ENCODE measurements at places on chromosomes 5 and 9.

DNA sequence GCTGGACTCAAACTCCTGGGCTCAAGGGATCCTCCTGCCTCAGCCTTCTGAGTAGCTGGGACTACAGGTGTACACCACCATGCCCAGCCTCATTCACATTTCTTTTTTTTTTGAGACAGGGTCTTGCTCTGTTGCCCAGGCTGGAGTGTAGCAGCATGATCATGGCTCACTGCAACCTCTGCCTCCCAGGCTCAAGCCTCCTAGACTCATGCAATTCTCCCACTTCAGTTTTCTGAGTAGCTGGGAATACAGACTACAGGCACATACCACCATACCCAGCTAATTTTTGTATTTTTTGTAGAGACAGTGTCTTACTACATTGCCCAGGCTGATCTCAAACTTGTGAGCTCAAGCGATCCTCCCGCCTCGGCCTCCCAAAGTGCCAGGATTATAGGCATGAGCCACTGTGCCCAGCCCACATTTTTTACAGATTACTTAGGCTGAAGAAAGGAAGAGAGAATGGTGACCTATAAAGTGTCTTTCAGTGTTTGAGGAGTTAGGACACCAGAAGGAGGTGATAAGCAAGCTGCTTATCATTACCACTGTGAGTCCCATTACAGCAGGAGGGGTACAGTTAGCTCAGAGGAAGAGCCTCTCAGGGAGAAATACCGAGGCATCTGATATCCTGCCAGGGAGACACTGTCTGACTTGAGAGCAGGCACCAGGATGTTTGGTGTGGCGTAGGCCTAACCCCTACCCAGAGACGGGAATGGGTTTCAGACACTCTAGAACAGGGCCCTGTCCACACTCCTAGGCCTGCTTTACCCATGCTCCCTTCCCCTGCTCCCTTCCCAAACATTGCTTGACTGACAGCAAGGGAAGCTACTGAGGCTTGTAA is 9.7 kb downstream of the FAXDC2 start:
- no peak for DNase-seq

- DNase-seq: no peak
Measured at GRCh38 chr5:144422018-144422727, 251.5 kb downstream of the KCTD16 start.

- DNase-seq: no peak
Measured at GRCh38 chr9:38083858-38084555, 15.0 kb upstream of the SHB start.

GRCh38 chr9:4666042-4666699 is at the start of gene SPATA6L:
Gene SPATA6L, minus strand, starts transcription at chr9:4666480. Its CDS starts 230 bp downstream, at chr9:4666250.
- peak; percentile 42 for DNase-seq

DNA sequence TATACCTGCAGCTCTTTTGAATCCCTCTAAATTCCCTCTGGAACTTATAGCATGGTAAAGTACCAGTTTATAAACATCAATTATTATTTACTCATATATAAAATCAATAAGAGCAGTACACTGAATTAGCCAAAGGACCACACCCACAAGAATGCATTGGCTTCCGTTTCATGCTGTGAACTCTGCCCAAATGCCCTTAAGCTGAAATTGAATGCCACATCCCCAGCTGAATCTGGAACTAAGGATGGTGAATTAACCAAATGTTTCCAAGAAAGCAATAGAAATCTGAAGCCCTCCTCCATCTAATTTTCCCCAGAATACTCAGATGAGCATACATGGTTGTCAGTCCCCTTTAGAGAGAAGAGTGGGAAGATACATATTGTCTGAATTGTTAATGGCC is 436.4 kb upstream of the FTMT start:
- DNase-seq: no peak

GRCh38 chr5:1542781-1543180 is 19.0 kb upstream of the LPCAT1 start:
- DNase-seq: no peak

DNA sequence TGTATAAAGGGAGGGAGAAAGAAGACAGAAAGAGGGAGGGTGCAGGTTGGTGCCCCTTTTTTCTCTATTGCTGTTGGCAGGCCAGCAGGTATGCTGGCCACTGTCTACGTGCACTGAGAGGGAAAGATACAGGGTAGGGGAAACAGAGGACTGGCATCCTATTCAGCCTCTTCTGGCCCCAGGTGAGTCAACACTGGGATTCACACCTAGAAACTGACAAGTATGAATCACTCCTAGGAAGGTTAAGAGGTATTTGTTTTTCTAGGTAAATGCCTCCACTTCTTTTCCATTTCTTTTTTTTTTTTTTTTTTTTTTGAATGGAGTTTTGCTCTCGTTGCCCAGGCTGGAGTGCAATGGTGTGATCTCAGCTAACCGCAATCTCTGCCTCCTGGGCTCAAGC is 2.8 kb upstream of the UBAP1 start:
- no peak for DNase-seq

- no peak for DNase-seq
Measured at GRCh38 chr5:178375348-178375747, 142.7 kb upstream of the PHYKPL start.

DNA sequence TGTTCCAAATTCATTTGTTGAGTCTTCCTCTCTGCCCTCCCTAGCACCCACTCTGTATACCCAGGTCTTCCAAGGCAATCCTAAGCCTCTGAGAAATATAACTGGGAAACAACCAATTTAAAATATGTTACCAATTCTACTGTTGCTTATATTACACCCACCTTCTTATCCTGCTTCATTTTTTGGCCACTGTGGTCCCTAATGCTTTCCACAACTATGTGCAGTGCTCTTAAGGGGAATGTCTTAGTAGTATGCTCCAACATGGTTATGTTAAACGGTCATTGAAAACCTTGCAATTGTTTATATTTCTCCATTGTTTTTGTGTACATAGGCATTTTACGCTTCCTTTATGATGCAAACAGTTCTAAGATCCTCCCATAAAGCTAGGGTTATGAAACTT is 273.1 kb upstream of the HAPLN1 start:
- DNase-seq: no peak

GRCh38 chr5:138884094-138884493 is 9.0 kb upstream of the LRRTM2 start:
- no peak for DNase-seq

DNA sequence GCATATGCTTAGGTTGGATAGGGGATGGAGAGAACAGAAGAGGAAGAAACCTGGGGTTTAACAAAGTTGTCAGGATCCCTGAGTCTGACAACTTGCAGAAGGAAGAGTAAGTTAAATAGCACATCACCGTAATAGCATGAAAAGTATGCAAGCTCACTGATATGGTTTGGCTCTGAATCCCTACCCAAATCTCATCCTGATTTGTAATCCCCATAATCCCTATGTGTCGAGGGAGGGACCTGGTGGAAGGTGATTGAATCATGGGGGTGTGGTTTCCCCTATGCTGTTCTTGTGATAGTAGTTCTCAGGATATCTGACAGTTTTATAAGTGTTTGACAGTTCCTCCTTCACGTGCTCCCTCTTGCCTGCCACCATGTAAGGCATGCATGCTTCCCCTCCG is 193.3 kb downstream of the PSAT1 start:
- DNase-seq: no peak

GRCh38 chr9:136837146-136837855 is 5.0 kb upstream of the AJM1 start:
- DNase-seq: no peak

DNA sequence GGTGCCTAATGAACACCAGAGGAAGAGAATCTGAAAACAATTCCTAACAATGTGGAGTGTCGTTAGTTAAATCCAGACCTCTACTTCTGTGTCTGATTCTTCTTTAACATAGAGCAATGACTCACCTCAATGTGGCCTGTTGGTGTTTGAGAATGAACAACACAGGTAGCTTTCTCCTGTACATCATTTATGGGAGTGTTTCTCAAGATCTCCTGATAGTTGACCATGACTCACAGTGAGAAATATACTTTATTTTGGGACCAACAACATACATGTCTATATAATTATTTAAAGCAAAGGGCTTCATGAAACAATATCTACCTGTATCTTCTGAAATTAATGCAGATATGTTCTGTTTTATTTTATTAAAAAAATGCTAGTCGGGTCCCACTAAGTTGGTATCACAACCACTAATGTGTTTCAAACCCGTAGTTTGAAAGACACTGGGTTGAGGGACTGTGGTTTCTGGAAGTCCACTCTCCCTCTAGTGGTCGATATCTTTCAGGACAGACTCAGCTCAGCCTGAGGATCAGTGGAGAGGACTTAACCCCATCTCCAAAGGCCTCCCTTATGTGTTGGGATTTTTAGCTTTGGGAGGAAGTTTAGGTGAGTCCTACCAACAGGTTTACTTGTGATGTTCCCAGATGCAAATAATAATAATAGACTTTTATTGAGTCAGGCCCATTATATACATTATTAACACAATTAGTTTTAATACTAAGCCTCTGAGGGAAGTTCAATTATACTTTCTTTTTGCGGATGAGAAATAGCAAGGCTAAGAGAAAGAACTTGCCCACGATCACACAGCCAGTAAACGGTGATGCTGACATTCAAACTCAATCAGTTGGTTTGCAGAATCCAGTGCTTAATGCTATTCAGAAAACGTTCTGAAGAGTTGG is 70.0 kb upstream of the KLF9 start:
- DNase-seq: peak; percentile 62

DNA sequence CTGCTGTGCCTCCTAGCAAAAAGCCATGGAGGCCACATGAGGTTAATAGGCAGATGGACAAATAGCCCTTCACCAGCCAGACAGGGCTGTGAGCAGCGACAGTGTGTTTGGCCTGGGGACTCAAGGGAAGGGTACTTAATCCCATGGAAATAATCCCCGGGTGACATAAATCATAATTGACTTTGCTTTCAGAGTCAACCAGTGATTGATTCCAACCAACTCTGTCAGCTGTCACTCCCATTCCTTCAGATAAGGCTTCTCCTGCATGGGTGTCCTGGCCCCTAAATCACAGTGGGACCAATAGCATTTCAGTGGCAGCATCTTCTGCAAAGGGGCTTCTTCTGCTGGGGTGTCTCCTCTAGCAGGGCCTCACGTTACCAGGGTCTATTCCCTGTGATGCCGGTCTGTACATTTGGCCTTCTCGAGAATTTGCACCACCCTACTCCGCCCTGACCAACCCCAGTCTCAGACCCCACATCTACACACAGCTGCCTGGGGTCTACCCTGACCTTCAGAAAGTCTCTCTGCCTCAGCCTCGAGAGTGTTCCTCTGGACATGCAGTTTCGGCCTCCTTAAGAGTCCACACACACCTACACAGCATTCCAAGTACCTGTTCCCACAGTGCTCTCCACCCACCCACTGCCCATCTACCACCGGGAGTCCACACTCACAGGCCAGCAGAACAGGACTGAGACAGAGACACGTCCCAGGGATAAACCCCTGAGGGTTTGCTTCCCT is 3.7 kb downstream of the CLTB start:
- DNase-seq: no peak

GRCh38 chr5:100901821-100902341 is 1.2 kb downstream of the ST8SIA4 start:
- peak; percentile 83 for DNase-seq

- no peak for DNase-seq
Measured at GRCh38 chr5:156378159-156378558, 51.2 kb downstream of the SGCD start.

DNA sequence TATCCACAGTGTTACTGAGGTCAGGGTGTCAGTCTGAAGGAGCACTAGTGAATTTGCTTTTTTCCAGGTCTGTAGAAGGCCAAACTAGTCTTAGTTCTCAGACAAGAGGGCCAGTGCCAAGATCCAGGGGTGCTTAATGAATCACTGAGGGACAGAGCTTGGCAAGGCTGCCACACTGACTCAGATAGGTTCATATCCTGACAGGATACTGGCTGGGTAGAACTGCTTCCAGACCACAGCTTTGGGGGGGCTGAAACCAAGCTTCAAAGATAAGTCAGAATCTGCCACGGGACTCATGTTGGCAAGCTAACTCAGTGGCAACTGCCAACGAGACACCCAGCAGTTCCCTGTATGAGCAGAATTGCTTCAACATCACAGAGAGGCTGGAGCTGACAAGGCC is 1125.4 kb downstream of the EFNA5 start:
- no peak for DNase-seq

- no peak for DNase-seq
Measured at GRCh38 chr9:93684161-93684765, 107.9 kb downstream of the PHF2 start.

DNA sequence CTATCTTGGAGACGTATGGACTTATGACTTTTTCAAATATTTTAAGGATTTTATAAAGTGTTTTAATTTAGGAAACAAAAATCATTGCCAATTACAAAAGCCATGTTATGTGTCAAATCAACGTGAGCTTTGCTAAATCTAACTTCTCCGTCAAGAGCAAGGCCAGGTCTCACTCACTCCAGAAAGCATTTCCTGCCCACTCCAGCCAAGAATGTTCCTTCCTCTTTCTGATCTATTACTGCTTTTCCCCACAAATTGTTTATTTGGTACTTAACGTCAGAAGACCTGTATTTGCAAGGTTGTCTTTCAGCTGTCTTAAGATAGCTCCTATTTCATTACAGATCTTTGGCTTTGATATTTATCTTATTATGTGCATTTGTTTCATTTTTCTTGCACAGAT is 193.5 kb upstream of the HAPLN1 start:
- DNase-seq: no peak

GRCh38 chr9:137582286-137582860 is 3.6 kb upstream of the DPH7 start:
- DNase-seq: no peak

DNA sequence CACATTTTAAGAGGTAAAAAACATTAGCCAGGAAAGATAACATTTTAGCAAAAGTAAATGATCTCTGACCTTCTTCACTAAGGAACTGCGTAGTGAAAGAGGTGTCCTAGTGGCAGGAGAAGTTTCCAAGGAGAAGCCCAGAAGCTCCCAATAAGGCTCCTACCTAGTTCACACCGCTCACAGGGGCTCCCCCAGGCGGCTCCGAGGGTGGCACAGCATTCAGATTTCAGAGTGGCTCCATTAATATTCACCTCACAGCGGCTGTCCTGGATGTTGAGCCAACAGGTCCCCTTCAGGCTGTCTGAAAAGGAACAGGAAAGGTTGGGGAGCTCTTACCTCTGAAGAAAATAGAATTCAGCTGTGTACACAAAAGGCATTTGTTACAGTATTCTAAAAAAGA is 187.3 kb downstream of the FBN2 start:
- DNase-seq: no peak

GRCh38 chr9:65449423-65449822 is 164.4 kb upstream of the FOXD4L5 start:
- no peak for DNase-seq

- no peak for DNase-seq
Measured at GRCh38 chr5:76333571-76333970, 69.5 kb upstream of the IQGAP2 start.

GRCh38 chr9:75739884-75740611 is 150.4 kb upstream of the PCSK5 start:
- no peak for DNase-seq

DNA sequence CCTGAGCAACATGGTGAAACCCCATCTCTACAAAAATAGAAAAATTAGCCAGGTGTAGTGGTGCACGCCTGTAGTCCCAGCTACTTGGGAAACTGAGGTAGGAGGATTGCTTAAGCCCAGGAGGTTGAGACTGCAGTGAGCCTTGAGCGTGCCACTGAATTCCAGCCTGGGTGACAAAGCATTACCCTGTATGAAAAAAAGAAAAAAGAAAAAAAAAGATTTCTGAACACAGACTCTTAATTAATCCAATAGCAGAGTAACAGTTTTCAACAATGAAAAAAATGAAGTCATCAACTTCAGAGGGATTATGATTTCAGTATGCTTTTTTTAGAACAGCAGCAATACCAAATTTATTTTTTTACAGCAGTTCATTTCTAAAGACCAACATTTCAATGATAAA is 118.8 kb upstream of the TNPO1 start:
- no peak for DNase-seq

GRCh38 chr5:170656346-170656745 is 127.2 kb upstream of the GABRP start:
- no peak for DNase-seq

Measured in CD4-positive, alpha-beta T cell treated with Interleukin-21 for 1 hour (primary cell).